ENCODE measurements at places on chromosomes 7 and 10.
A peak's percentile ranks its signal among the peaks of the same experiment; 100 is the strongest.

DNA sequence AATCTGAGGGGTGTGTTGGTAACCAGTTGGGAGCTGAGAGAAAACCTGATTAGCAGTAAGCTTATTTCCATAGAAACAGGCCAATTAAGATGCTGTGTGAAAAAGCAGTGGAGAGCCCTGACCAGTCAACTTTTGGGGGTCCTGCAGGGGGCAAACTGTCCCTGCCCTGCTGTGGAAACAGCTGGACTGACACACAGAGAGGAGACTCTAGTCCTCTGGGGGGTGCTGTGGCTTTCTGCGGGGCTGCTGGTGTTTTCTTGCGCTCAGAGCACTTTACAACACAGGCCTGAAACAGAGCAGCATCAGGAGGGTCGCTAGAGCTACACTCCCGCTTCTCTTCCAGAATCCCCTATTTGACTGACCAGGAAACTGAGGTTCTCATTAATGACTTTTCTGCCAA is 546.9 kb upstream of the GALNT17 start:
- no peak for DNase-seq

- DNase-seq, result no peak
Observed at GRCh38 chr7:106281127-106281526, 3.7 kb downstream of the NAMPT start.

- DNase-seq, result no peak
Observed at GRCh38 chr7:17136126-17136525, 162.3 kb upstream of the AHR start.

DNA sequence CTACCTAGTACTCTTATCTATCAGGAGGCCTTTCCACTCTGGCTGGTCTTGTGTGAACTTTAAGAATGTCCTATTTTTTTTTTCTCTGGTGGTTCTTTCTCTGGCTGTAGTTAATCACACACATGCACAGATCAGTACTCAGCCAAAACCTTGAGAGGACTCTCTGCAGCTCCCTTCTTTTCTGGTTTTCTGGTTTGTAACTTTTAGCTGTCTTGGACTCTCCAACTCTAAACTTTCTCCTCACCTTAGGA is 54.9 kb upstream of the HELLS start:
- DNase-seq, result no peak

DNA sequence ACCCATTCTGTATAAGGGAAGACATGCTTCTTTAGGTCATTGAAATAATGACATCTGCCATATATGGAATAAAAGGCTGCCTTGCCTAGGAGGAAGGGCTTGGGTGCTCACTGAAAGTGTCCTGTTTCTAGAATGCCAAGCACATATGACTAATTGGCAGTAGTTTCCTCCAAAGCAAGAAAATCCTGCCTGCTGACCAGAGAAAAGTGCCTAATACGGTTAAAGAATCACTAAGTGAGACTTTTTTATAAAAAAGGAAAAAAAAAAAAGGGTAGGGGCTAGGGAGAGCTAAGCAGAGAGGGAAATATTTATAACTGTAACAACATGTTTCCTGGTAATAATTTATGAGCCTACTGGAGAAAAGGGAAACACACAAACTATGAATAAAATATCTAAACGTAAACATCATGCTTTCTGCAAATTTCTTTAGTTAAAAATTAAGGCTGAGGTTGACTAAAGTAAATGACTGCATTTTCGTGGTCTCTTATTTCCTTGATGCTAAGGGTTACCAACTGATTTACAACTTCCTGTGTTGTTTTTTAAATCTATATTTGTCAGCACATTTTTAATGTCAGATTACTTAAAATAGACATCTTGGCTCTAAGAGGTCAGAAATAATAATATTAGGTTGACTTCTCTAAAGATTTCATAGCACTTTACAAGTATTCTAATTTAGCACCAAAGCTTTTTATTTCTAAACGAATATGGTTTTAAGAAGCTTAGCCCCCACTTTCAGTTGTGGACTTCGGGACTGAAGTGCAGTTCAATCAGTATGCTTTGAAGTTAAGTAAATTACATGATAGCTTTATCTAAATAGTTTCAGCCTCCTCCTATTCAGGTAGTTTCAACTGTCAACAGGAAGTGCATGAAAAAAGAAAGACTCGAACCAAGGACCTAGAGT is 89.6 kb downstream of the CABCOCO1 start:
- DNase-seq, result no peak

DNA sequence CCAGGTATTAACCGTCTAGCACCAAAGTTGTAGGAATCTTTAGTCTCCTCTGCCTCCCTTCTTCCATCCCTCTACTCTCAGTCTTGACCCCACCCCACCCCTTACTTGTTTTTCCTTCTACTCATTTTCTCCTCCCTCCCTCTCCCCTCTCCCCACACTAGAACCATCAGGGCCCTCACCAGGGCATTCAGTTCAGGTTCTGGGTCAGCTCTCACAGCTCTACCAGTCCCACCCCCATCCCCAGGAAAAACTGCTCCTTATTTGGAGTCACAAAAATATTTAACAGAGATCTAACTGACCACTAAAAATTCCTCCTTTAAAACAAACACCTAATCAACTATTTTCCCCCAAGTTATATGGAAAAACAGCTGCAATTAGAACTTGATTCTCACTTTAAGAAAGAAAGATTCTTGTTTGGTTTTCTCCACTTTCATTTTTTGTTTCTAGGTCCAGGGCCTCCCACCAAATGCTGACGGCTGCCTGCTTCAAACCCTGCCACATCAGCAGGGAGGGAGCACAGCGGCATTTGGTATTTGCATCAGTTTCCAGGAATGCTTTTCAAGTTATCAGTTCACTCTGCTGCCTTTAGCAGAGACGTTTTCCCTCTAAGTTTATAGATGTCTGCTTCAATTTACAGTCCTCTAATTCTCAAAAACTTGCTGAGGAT is 2.8 kb upstream of the COL1A2 start:
- no peak for DNase-seq

DNA sequence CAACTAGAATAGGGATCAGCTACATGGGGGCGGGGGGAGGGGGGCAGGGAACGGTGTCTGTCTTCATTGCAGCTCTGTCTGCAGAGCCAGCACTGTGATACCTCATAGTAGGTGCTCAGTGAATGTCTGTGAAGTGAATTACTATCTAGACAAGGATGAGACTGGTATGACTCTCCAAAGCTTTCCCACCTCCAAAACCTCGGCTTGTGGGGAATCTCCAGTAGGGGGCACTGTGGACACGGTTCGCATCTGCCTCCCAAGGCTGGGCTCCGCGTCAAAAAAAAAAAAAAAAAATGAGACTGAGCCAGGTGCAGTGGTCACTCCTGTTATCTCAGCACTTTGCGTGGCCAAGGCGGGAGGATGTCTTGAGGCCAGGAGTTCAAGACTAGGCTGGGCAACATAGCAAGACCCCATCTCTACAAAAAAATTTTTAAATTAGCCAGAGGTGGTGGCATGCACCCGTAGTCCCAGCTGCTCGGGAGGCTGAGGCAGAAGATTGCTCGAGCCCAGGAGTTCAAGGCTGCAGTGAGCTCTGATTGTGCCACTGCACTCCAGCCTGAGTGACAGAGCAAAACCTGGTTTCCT is 9.6 kb downstream of the TRIM56 start:
- DNase-seq, result peak; percentile 43

GRCh38 chr7:140161047-140161446 is 15.7 kb downstream of the KDM7A start:
- no peak for DNase-seq

DNA sequence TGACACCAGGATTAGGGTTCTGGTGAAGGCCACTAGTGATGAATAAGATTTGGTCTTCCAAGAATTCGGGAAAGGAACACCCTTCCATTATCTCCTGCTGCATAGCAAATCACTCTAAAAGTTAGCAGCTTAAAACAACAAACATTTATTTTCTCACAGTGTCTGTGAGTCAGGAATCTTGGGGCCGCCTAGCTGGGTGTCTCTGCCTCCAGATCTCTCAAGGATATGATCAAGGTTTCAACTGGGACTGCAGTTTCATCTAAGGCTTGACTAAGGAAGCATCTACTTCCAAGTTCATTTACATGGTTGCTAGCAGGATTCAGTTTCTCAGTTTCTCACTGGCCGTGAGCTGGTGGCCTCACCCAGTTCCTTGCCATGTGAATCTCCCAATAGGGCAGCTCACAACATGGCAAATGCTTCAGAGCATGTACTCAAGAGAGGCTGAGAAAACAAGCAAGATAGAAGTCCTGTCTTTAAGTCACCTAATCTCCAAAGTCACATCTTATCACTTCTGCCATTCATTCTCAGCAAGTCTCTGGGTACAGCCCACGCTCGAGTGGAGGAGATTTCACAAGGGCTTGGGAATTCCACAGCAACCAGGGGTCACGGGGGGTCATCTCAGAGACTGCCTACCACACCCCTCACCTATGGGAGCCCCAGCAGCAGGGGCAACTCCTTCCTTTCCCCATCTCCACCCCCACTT is 26.8 kb downstream of the TLX1 start:
- no peak for DNase-seq

DNA sequence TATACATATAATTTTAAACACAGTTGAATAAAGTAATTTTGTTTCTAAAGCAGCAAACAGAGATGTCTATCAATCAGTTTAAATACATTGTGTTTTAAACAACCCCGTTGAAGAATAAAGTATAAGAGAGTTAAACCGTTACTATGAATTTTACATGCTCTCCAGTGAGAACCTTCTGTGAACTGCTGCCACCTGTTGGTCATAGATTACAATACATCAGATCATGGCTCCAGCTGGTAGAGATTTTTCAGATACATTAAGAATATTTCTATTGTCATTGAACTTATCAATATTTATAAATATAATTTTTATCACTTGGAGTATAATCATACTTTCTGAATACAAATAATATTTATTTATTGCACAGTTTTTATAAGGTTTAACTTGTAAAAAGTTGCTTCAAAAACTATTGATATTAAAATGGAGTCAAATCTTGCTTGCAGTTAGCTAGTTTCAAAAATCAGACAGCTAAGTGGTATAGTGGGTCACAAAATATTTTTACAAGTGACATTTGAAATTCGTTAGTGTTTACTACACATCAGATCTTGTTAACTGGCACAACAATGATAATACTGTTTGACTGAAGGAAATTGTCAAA is 561.2 kb upstream of the PHF14 start:
- peak; percentile 23 for DNase-seq

GRCh38 chr10:61000769-61001730 is 57.1 kb upstream of the RHOBTB1 start:
- no peak for DNase-seq

DNA sequence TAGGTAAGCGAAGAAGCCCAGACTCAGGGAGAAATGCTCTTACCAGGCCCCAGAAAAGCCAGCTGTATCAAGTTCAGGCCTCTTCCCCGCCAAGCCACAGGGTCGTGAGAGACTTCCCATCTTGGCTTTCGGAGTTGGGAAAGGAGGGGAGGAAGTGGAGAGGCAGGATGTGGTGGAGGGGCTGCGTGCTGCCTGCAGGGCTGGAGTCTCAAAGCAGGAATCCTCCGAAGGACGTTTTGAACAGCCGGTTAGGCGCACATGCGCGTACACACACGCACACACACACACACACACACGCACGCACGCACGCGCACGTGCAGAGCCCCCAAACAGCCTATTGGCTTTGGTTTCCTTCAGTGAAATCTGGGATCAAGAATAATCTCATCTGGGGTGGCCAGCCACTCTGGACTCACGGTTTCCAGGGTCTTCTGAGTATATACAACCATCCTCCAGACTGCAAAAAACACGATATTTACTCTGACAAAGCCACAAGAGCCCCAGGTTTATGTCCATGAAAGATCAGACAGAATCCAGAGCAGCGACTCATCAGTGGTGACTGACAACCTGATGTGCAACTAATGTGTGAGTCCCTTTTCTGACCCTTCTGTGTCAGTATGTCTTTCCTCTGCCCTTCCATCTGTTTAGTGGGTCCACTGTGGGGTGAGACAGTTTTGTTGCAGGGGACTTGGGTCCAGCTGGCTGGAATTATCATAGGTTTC is 115.0 kb upstream of the ZNF438 start:
- DNase-seq, result peak; percentile 21

DNA sequence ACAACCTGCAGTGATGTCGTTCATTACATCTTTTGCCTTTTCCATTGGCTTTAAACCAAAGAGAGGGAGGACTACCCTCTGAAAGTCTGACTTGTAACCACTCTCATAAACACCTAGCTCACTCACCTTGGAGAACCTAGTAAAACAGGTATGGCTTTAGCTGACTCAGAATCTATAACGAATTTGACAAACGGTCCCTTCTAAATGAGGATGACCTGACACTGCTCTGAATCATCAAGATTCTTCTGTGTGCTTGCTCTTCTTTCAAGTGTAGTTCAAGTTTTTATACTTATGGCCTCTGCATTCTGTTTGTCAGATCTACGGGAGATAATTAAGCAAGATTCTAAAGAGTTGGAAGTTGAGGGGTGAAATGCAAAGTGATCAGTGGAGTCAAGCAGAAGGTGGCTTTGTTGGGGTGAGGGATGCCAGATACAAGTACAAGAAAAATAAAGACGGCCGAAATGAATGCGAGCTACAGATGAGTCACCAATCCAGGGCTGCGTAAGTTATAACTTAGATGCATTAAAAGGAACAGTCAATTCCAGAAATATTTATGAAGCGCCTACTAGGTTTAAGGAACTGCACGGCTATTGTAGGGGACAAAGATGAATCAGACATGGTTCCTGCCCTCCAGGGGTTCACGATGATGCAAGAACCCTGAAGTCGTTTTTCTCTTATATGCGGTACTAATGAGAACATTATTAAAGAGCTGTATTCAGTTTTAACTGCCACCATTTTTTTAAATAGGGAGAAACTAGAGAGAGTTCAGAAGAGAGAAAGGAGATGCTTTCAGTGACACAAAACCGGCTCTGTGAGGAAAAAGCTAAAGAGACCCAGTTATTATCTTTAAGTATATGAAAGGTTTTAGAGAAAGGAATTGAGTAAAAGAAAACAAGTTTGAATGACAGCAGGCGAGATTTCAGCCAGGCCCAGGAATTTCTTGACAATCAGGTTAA is 6.5 kb downstream of the HIPK2 start:
- DNase-seq, result peak; percentile 74

DNA sequence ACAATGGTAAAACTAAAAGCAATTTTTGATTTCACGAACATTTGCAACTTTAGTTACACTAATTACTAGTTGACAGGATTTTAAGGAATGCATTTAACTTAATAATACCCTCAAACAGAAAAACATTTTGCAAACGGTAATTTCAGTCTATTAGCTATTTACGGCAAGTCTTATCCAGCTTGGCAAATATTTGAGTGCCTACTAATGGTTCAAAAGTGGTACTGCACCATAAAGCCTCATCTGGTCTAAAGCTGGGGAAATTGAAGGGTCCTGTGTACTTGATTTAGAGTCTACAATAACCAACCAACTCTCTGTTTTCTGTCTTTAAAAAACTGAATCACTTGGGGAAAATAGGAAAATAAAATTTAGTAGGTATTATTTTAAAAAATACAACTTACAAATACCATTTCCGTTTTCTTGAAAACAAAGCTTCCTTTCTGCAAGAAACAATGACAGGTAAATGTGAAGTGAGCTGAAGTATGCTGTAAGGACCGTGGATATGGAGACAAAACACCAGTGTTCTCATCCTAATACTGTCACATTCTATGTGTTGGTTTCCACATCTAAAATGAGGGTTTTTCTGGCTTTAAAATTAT is 142.3 kb downstream of the VPS50 start:
- DNase-seq, result peak; percentile 18

- peak; percentile 4 for DNase-seq
Observed at GRCh38 chr7:128710481-128710880, 28.7 kb upstream of the CALU start.

Measured in AML-193 (cell line).